ENCODE measurements at places on chromosomes 16 and 17.

DNA sequence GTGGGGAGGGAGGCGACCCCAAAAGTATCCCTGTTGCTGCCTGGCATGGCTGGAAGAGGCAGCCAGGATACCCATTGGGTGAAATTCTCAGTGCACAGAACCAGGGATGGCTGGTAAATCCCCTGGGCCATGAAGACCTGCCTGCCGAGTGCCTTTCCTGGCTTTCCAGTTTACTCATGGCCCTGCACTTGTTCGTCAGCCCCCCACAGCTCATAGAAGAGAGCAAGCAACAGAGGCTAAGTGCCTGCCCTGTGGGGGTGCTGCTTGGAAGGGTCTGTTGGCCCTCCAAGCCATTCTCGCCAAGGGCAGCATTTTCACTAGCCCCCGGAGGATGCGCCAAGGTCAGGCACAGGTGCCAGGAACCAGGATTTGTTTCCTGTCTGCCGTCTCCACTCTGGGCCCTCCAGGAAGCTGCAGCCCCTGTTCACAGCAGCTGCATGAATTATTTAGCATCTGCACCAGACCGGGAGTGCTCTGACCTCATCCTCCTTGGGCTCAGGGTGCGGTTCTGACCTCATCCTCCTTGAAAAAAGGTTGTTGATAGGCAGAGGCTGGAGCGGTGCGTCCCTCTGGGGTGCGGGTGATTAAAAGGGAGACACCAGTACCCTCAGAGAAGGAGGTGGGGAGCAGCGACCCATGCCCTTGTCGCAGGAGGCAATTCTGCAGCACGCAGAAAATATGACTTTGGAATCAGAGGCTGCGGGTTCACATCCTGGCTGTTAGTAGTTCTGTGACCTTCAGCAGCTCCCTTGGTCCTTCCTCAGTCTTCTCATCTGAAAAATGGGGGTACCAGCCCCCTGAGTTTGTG lies 14.2 kb upstream of the CD300A start:
- DNase-seq: peak; percentile 19

- DNase-seq: no peak
Observed at GRCh38 chr16:88197481-88198456, 185.0 kb upstream of the ZNF469 start.

DNA sequence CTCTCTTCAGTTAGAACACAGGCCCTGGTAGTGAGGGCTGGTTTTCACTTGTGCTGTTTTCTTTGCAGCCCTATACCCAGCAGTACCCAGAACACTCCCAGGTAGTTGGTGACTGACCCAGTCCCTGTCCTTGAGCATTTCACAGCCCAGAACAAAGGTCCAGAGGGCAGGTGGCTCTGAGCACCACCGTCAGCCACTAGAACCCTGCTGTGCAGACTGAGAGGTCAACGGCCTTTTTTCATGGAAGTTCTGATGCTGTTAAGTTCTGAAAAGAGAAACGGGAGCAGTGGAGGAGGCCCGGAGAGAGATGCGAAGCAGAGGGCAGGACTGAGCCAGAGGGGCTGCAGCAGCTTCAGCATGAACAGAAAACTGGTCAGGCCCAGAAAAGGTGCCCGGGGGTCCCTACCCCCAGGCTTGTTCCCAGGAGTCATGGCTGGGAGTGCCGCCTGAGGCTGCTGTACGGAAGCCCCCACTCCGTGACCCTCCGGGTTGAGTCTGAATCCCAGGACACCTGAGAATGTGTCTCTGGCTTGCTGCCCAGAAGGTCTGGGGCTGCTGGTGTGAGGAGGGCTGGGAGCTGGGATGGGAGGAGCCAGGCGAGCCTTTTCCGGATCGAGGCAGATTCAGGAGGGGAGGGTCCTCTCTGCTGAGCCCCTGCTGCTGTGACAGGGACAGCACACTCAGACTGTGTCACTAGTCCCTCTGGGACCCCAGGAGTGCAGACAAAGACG lies 8.7 kb downstream of the ZNF276 start:
- no peak for DNase-seq

GRCh38 chr17:57480438-57481196 lies 224.3 kb downstream of the MSI2 start:
- no peak for DNase-seq

DNA sequence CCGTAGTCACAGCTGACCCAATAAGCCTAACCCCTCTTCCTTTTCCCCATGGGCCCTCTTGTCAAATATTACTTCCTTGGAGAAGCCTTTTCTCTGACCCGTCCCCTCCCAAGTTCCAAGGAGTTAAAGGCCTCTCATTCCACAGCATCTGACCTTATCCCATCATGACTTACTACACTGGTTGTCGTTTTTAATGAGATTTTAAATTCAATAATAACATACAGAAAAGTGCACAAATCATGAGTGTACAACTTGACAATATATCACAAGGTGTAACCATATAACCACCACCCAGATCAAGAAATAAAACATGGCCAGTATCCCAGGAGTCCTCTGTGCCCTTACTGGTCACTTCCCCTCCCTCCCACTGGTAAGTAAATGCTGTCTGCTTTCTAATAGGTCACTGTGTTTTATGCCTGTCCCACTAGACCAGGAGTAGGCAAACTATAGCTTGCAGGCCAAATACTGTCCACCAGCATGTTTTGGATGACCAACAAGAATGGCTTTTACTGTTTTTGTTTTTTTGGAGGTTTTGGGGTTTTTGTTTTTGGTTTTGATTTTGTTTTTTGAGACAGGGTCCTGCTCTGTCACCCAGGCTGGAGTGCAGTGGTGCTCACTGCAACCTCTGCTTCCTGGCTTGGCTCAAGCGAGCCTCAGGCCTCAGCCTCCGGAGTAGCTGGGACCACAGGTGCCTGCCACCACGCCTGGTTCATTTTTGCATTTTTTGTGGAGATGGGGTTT lies 1.2 kb upstream of the FDXR start:
- DNase-seq: peak; percentile 72

DNA sequence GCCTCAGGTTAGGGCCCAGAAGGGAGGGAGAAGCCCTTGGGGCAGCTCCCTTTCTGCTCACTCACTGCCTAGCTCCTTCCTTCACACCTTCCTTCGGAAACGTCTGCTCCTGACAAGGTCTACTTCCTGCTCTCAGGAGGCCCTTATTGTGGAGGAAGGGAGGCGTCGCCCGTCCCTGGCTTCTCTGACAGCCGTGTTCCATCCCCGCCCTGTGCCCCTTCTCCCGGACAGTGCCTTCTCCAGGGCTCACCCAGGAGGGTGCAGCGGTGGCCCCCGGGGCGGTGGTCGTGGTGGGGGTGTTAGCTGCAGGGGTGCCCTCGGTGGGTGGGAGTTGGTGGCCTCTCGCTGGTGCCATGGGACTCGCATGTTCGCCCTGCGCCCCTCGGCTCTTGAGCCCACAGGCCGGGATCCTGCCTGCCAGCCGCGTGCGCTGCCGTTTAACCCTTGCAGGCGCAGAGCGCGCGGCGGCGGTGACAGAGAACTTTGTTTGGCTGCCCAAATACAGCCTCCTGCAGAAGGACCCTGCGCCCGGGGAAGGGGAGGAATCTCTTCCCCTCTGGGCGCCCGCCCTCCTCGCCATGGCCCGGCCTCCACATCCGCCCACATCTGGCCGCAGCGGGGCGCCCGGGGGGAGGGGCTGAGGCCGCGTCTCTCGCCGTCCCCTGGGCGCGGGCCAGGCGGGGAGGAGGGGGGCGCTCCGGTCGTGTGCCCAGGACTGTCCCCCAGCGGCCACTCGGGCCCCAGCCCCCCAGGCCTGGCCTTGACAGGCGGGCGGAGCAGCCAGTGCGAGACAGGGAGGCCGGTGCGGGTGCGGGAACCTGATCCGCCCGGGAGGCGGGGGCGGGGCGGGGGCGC lies 231.9 kb downstream of the SEC14L1 start:
- DNase-seq: peak; percentile 57
